A172 (cell line): ENCODE measurements at places on chromosomes 4 and X. TPM values are rescaled to one million over a fixed set of nuclear protein-coding genes. Genes with fewer than 3 reads are reported as not detected.

GRCh38 chrX:373641-374471 lies 12.9 kb downstream of the PPP2R3B start:
- DNase-seq: no peak

DNA sequence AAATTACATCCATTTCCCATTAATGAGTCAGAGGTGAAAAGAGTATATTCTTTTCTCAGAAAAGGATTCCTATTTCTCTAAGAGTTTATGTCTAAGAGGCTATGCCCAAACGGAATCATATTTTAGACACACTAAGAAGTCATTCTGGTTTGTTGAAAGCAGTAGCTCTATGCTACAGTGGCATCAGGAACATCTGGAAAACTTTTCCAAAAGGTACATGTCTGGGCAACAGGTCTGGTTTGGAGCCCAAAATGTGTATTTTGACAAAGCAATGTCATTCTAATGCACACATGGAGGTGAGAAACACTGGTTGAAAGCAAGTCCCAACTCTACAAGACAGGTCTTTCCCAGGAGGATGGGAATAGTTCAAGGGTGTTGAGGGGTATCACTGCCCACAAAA lies 56.1 kb downstream of the APBB2 start:
- no peak for DNase-seq

- no peak for DNase-seq
Measured at GRCh38 chrX:13212191-13212651, 107.6 kb downstream of the ATXN3L start.

GRCh38 chr4:74316397-74316796 lies 8.1 kb downstream of the EPGN start:
- DNase-seq: no peak

DNA sequence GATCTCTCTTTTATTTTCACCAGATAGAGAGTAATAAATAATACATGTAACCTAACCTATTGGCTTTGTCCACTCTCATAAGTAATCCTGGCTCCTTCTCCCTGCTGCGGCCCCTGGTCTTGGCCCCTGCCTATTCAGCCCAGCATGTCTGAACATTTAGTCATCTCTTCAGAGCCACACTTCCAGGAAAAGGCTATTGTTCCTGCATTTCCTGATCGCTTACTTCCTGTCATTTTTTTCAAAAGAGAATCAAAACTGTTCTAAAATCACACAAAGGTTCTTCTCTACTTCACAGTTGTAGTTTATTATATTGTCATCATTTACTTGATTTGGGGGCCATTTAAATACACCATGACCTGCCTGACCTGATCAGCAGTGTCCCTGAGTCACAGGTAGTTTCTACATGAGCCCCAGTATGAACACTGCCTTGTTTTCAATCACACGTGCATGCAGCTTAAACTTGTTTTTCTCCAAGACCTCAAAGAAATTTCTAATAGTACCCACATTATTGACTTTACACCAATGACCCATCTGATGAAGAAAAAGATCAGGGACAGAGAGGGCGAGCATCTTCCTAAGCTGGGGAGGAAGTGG lies 47.4 kb upstream of the KDR start:
- peak; percentile 70 for DNase-seq

DNA sequence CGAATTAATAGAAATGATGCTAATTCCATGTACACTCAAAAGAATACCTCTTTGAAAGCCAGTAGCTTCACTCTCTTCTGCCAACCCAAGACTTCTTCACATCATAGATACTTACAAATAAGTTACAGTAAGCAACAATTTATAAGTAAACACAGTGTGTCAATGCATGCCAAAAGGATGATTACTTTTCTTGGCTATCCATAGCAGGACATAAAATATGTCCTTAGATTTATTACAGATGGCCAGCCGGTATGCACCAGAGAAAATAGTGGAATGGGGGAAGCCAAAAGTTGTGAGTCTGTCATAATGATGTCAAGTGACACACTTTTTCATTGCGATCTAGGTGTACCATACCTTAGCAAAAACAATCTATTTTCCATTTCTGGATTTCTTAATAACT lies 631 bp upstream of the BMX start:
- DNase-seq: no peak

Gene NOX1
- not detected in 2 replicates for total RNA-seq

DNA sequence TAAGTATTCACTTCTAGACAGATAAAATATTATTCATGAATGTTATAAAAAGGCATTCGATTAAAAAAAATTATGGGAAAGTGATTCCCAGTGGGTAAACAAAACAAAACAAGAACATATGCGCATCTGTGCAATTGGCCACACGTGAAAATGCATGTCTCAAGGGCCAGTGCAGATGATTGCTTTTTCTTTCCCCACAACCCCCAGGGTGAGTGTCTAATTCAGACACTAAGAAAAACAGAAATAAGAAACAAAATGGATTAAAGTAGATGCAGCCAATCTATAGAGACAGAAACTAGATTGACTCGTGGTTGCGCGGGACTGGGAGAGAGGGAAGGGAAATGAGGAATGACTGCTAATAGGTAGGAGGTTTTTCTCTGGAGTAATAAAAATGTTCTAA lies 49.5 kb downstream of the GPM6A start:
- DNase-seq: peak; percentile 31

GRCh38 chrX:53795576-53795975 lies 109.1 kb upstream of the HUWE1 start:
- DNase-seq: no peak

- peak; percentile 66 for DNase-seq
Measured at GRCh38 chrX:45508454-45508853, 307.8 kb upstream of the DIPK2B start.

- no peak for DNase-seq
Measured at GRCh38 chr4:177228599-177228998, 81.1 kb upstream of the NEIL3 start.

DNA sequence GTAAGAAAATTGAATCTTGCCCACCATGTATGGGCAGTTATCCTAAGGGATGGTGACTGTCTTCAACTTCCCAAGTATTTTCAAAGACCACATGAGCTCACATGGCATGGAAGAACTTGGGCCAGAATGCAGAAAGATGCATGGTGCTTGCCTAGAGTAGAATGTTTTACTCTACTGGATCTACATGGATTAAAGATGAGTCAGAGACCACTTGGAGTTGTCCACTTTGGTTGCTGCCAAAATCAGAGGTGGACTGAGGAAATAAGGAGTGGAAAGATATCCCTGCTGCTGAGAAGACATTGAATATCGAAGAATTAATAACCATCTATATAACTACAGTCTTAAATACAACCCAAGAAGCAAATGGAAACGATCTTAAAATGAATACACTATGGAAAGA lies 498.1 kb downstream of the NLGN4X start:
- DNase-seq: no peak

- DNase-seq: peak; percentile 55
Measured at GRCh38 chr4:42568610-42569207, 88.2 kb downstream of the ATP8A1 start.

Gene ZNF275
- total RNA-seq: 7.0 and 7.3 TPM in 2 replicates

Gene DACH2
- total RNA-seq: not detected in 2 replicates

Gene GALNTL6
- not detected in 2 replicates for total RNA-seq

DNA sequence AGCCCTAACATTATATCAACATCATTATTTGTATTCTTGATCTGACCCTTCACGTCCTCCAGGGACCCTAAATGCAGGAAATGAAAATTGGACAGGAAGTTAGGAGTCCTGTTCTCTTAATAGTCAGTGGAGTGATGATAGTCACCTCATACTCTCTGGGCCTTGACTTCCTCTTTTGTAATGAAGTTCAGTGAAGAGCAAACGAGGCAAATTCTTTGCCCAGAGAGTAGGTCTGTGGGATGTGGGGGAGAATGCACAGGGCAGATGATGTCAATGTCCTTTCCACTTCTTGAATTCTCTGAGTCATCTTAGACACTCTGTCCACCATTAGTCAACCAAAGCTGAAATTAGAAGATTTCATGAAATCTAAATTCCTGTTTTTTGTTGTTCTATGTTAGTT lies 17.1 kb upstream of the GPRIN3 start:
- peak; percentile 14 for DNase-seq

Gene TNMD
- not detected in 2 replicates for total RNA-seq

- peak; percentile 35 for DNase-seq
Measured at GRCh38 chrX:22666441-22666840, 333.3 kb upstream of the DDX53 start.

Gene F11
- total RNA-seq: not detected in 2 replicates

Gene HTN1
- total RNA-seq: not detected in 2 replicates
